Breast epithelium (tissue), 4 donors: ENCODE measurements at places on chromosomes 6 and 20. TPM values are rescaled to one million over a fixed set of nuclear protein-coding genes. Genes with fewer than 3 reads are reported as not detected.

TMEM244 gene
- total RNA-seq = not detected

ADAM33 gene
- total RNA-seq = 39.5 TPM

PMEPA1 gene
- 13.1 TPM for total RNA-seq

CCM2L gene
- total RNA-seq = 9.2 TPM

- DNase-seq = no peak
Observed at GRCh38 chr20:50034567-50035180, 51.9 kb downstream of the SNAI1 start.

GRCh38 chr6:109238396-109238795, 143.1 kb downstream of the CEP57L1 start:
- DNase-seq = no peak

- DNase-seq = no peak
Observed at GRCh38 chr6:106253731-106254130, 71.8 kb downstream of the ATG5 start.

GRCh38 chr6:121479486-121480098, 44.1 kb downstream of the GJA1 start:
- DNase-seq = no peak

DNA sequence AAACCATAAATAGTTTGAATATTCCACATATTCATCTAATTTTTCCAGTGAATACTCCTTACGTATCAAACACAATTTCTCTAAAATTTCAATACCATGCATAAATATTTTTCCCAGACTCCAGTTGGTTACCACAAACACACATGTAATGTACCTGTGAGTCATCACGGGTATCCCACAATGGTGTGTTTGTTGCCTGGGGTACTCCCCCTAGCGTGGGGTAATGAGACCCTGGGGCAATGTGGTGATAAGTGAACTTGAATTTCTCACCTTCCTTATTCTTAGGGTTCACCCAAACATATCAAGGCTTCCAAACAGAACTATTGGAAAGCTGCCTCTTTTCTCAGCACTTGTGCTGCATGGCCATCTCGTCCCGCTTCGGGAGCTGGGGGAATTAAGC, 51.0 kb downstream of the STX7 start:
- DNase-seq = no peak

- DNase-seq = no peak
Observed at GRCh38 chr20:34022839-34023234, 29.1 kb downstream of the RALY start.

DNA sequence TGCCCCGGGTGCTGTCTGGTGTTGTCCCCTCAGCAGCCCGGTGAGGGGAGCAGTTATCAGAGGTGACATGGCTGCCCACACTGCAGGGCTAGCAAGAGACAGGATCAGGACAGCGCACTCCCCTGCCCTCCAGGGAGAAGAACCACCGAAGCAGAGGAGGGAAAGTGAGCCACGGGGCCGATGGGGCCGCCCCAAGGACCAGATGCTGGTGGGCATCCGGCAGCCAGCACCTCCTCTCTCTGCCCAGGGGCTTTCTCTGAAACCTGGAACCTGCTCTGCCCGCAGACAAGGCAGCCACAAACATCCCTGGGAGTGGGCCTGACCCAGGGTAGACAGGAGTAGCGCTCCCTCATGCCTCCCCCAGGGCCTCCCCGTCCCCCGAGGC, 163.0 kb upstream of the CST7 start:
- no peak for DNase-seq

GRCh38 chr6:131023834-131024504, 39.1 kb downstream of the EPB41L2 start:
- DNase-seq = no peak

DNA sequence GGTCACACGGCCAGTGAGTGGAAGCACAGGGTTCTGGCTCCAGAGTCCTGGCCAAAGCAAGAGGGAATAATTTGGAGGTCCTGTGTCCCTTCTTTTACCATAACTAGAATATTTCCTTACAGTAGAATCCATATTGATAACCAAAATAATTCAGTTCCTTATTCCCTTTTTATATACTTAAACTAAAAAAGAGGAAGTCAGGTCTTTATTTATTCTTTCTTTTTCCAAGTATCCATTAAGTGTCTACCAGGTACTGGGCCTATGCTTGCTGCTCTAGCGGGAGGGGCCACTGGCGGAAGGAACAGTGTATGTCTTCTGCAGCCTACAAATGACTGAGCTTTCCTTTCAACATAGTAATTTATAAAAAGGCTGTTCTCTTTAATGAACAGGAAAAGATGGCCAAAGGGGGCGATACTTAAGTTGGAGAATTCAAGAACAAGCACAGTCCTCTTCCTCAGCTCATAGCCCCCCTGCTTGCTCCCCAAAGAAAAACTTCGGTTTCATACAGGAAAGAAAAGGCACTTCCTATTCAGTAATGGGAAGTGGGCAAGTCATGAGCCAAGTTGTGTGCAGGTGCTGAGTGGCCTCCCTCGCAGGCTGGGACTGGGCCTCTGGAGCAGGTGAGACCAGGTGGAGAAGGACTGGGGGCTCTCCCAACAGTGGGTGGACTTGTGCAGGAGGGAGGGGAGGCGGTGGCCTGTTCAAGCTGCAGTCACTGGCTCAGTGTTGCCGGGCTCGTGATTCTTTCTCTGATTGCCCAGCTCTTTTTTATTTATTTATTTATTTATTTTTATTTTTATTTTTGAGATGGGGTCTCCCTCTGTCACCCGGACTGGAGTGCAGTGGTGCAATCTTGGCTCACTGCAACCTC, 110.9 kb downstream of the ARMC2 start:
- DNase-seq = no peak
